RWPE2 (cell line): ENCODE measurements at places on chromosomes 4 and X.

GRCh38 chr4:172543249-172543648, 625.4 kb upstream of the GALNT7 start:
- DNase-seq, result no peak

GRCh38 chr4:79385641-79386040, 22.4 kb downstream of the GK2 start:
- DNase-seq, result no peak

DNA sequence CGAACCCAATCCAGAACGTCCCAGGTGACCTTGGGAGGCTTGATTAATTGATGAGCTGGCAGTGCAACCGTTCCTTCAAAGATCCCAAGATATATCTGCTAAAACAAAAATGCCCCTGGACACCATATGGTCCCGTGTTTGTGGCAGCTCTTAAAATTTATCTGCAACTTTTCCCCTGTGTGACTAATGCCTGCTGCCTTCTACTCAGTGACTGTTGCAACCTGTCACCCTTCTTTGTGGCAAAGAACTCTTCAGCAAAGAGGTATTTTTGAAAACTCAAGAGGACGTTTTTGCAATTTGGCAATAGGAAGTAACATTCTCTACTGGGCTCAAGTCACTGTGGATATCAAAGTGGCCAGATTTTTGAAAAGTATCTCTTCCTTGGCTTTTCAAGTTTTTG, 75.8 kb upstream of the SOD3 start:
- no peak for DNase-seq

- no peak for DNase-seq
These were observed 63.7 kb downstream of the TENM3 start for GRCh38 chr4:182306792-182307507.

- no peak for DNase-seq
These were observed 342.5 kb upstream of the MAGEB2 start for GRCh38 chrX:29872831-29873230.

DNA sequence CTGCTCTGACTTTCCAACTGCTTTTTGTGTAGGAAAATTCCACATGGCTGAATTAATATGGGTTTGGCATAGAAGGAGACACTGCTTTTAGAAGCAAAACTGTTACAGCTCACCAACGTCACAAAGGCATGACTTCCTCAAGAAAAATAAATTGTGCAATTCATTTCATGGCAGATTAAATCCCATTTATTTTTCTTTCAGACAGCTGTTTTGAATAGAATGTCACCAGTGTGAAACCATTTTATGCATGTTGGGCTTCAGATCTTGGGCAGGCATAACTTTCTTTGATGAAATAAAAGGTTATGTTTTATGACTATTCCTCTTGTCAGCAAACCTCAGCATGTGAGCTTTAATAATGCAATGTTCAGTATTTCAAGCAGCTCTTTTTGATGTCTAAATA, 542.8 kb downstream of the GALNTL6 start:
- no peak for DNase-seq

DNA sequence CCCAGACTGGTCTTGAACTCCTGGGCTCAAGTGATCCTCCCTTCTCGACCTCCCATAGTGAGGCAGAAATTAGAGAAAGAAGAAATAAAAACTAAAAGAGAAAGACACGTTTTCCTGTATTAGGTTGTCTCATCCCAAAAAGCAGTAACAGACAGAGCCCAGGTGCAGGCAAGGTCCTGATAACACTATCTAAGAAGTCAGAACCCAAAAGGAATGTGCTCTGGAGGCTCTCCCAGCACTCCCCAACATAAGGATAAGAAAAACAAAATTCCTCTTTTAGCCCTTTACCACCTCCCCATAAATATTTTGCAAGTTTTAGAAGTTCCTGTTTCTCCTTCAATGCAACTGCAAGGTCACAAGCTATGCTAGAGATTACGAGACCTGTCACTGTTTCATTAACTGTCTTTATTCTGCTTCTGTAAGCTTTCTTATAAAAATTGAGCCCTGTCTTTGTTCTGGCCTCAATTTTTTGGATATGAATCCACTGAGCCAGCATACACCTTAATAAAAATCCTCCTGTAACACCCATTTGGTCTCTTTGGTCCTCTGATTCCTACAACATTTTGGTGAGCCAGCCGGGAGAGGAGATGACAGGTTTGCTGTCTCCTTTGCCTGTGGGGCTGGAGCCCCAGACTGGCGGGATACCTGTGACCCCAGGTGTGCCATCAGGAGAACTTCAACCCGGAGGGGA, 25.9 kb downstream of the LIAS start:
- no peak for DNase-seq

- no peak for DNase-seq
These were observed 311.9 kb upstream of the TECRL start for GRCh38 chr4:64721106-64721505.

DNA sequence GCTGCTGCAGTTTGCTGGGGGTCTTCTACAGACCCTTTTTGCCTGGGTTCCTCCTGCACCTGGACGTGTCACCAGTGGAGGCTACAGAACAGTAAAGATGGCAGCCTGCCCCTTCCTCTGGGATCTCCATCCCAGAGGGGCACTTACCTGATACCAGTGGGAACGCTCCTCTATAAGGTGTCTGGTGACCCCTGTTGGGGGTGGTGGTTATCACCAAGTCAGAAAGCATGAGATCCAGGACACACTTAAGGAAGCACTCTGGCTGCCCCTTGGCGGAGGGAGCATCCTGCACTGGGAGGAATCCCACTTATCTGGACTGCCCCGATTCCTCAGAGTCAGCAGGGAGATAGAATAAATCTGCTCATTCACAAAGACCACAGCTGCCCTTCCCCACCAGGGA, 218.9 kb upstream of the GALNTL6 start:
- DNase-seq, result no peak

GRCh38 chr4:123471655-123472369, 75.2 kb downstream of the SPRY1 start:
- DNase-seq, result no peak

DNA sequence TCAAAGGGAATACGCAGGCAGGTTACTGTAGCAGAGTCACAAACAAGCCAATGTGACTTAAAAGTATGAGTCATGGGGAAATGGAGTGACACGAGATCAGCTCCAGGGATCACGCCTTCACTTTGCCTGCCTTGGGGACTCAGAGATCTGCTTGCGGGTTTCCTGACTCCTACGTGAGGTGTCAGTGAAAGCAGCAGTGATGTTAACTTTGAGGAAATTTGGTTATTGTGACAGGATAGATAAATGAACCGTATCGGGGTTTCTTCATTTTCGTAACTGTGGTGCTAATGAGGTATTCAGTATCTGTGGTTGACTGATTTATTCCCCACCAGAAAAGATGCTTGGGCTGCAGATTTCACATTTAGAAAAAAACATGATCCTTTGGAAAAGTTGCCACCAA, 383.3 kb upstream of the ZFP42 start:
- no peak for DNase-seq

- no peak for DNase-seq
These were observed 74.0 kb downstream of the STK32B start for GRCh38 chr4:5125321-5125720.

DNA sequence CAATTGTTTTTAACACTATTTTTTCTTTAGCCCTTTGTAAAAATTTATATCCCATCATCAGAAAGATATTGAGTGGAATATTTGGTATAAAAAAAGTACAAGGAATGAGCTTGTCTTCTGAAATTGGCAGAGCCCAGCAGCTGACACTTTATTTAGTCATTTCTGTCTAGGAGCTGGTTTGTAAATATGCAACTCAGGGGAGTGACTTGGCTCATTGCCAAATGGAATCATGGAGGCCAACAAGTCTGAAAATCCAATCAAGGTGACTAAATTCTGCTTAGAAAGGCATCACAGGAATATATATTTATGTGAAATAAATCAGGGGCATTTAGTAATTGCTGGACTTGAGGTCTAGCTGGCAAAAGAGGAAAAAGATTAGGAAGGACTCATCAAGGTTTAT, 74.4 kb downstream of the OTC start:
- no peak for DNase-seq

DNA sequence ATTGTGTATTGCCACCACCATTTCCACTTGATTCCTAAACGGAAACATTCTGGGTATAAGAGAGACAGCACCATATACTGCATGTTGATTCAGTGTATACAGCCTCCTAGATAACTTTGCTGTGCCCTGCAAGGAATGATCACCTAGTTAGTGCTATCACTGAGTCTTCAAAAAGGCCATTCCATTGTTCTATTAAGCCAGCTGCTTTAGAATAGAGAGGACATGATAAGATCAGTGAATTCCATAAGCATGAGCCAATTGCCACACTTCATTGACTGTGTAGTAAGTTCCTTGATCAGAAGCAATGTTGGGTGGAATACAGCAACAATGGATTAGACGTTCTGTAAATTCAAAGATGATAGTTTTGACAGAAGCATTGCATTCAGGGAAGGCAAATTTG, 1047.3 kb downstream of the PCDH18 start:
- no peak for DNase-seq

DNA sequence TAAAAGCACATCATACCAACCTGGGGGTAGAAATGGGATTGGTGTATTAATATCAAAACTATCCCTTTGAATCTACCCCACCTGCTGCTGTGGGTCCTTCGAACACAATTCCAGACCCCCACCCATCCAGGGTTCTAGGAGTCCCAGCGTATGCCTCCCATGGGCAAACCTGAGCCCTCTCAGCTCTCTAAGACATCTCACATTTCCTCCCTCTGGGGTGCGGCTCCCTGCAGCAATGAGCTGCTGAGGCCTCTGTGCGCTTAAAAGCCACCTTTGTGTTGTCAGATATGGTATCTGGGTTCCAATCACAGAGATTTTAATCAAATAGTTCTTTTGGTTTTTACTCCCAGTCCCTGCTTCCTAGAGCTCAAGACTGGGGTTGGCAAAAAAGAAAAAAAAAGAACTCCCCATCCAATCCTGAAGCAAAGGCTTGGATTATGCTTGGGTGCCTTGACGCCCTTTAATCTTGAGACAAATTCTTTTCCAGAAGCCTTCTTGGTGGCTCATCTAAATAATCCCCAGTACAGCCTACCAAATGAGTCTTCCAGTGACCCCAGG, 37.5 kb upstream of the NOCT start:
- DNase-seq, result no peak

- DNase-seq, result no peak
These were observed 421.4 kb upstream of the LCORL start for GRCh38 chr4:18442957-18443356.

GRCh38 chr4:4865705-4866123, 6.2 kb downstream of the MSX1 start:
- no peak for DNase-seq

GRCh38 chr4:150789864-150790263, 207.9 kb downstream of the MAB21L2 start:
- DNase-seq, result no peak

DNA sequence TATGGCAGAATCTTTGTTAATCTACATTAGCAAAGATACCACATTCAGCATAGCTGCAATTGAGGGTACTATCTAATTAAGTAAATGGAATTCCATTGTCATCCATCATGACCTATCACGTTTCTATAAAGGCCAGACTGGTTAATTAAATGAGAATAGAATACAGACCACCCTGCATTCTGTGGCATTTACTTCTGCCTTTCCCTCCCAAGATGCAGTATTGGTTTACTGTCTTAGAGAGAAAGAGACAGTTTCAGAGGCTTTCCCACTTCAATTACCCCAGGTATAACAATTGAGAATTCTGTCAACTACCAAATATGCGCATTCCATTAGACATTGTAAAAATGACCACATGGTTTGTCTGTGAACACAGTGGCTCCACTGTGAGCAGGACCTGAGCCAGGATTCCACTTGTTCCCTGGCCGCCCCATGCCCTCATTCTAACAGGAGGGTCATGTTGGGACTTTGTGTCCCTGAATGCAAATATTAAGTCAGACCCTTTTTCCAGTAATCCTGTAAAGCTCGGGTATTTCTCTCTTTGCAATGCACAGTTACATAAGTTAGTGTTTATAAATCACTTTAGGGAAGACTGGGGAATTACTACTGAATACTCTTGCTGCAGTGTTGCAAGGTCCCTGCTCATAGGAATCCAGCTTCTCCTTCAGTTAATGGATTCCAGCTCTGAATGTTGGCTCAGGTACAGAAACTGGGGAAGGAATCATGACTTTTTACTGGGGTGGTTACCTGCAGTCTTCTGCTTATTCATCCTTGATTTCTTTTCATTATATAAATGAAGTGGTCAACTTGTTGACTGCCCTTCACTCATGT, 261.0 kb downstream of the PDGFC start:
- DNase-seq, result no peak

DNA sequence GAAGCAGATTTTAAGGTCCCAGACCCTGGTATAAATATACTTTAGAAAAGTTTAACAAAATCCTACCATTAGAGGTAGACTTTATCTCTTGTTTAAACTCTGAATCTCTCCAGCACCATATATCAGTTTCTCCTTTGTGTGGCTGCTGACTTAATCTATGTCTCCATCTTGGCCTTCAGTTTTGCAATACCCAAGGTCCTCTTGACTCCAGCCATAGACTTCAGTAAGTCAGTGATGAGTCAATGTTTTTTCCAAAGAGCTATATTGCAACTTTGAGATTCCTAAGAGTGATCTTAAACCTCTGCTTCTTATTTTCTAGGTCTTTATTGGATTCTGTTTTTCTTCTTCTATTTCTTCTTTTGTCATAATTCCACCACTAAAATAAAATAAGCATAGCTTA, 50.8 kb upstream of the ADGRL3 start:
- no peak for DNase-seq

DNA sequence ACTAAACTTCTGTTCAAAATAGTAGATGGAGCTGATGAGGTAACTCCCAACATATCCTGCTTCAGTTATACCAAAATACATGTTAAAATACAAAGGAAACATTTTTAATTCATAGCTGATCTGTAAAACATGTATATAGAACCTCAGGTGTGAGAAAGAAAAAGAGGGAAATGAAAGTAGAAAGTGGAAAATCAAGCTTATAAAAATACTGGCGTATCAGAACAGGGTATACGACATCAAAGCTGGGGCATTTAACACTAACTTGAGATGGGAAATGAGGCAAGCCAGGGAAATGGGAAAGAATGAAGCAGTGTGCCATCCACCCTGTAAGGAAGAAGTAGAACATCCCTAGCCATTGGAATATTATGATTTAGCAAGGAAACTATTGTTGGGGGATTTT, 767.5 kb downstream of the DMD start:
- DNase-seq, result no peak

GRCh38 chrX:129716507-129716906, 22.3 kb upstream of the XPNPEP2 start:
- DNase-seq, result no peak

GRCh38 chr4:89538886-89539285, 231.3 kb upstream of the GPRIN3 start:
- DNase-seq, result no peak

DNA sequence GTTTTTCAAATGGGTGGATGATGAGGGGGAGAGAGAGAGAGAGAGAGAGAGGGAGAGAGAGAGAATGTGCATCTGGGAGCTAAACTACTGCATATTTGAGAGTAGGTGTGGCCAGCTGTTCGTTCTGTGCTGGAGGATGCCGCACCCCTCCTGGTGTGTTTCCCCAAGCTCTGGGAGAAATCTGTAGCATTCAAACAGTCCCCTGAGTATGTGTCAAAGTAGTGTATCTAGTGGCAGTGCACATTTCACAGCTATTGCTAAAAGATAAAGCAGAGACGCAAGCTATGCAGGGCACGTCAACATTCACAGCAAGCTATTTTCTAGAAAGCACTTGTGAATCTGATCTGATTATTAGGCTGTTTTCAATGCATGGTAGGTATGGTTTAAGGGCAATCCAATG, 83.5 kb upstream of the LIMCH1 start:
- DNase-seq, result no peak
